ENCODE measurements at places on chromosomes 7 and 10.
A peak's percentile ranks its signal among the peaks of the same experiment; 100 is the strongest.

- DNase-seq = no peak
Observed at GRCh38 chr7:130324306-130324943, 20.2 kb upstream of the CPA5 start.

- peak; percentile 44 for DNase-seq
Observed at GRCh38 chr10:17643339-17643754, 604 bp upstream of the STAM start.

DNA sequence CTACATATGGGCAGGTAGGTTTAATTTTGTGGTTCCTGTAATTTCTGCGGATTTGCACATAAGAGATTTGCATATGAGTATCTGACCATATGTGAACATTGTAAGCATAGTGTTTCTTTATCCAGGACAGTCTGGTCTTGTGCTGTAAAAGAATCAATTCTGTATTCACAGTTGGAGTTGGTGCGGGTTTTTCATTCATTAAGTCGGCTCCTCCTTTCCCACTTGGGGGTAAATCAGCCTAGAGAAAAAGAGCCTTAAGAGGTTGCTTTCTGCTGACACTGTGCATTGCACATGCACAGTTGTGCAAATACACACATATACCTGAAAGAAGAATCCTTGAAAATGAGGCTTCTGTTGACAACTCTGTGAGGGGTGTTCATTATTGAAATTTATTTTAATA lies 6.1 kb upstream of the CYP26C1 start:
- DNase-seq = no peak

- DNase-seq = peak; percentile 22
Observed at GRCh38 chr7:6589829-6590644, at the start of gene INTS15. Gene INTS15 (plus strand): TSS chr7:6590021. CDS start chr7:6590284, 263 bp downstream.

GRCh38 chr10:84179059-84179710 lies 5.6 kb downstream of the GPR15LG start:
- no peak for DNase-seq

GRCh38 chr7:42692621-42693020 lies 219.2 kb downstream of the C7orf25 start:
- no peak for DNase-seq

DNA sequence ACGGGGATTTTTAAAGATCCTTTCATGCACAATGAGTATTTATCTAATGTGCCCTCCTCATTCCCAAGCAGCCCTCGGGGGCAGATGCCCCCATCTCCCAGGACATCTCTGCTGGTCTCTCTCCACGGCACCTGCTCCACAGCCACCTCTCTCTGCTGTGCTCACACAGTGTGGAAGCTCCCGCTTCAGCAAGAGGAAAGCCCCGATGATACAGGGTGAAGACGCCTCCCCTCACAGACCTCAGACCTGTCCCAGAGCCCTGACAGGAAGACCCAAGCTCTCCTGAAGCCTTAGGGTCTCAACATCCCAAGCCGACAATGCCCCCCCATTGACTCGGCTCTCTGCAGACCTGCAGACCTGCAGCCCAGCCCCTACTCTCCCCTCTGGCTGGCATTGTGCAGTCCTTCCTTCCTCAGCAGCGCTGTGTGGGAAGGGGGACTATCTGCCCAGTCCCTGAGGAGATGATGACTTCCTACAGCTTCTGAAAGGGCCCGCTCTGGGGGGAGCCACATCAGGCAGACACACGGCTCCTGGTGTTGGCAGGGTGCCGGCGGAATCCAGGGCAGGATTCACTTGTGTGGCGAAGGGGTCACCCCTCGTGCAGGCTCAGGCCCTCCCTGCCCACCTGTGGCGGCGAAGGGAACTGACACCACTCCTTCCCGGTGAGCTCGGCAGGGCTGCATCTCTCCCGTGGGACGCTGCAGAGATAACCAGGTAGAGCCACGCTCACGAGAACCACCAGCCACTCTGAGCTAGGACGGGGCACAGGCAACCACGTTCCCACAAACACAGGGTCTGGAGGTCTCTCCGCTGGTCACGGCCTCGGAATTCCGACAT lies 61.8 kb downstream of the PTPRN2 start:
- DNase-seq = no peak

DNA sequence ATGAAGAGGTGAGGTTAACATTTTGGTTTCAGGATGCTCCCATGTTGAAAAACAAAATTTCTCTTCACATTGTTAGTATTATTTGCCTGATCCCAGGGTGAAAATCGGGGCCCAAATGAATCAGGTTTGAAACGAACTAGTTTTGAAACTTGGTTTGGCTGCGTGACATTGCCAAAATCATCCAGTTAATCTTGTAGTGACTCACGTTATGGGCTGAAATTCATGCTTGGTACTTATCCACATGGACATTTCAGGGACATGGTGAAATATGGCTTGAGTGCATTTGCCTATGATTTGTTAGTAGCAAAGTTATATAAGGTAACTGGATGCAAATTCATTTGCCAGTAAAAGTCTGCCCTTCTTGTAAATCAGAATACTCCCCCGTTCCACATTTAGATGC lies 97.3 kb downstream of the CFAP58 start:
- no peak for DNase-seq
